ENCODE measurements at places on chromosomes 6 and 20.

DNA sequence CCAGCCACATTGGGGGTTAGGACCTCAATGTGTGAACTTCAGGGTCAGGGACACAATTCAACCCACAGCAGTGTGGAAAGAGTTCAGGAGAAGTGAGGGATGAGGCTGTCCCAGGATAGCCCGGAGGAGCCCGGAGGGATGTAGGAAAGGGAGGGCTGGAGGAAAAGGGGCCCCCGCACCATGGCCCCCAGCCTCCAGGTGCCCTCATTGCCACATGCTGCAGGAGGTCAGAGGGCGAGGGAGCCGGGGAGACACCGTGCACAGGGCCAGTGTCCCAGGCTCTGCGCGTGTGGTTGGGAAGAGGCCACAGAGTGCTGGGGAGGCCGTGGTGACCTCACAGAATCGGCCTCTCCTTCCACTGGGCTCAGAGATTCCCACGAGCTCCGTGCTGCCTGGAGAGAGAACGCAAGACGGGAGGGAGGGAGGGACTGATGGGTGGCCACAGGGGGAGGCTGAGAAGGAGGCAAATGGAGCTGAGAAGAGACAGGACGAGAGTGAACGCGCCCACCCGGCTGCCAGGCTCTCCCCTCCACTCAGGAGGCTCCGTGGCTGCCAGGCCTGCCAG lies 215.1 kb downstream of the DLL1 start:
- DNase-seq: peak; percentile 0

- no peak for DNase-seq
Observed at GRCh38 chr6:84193114-84193708, 34.2 kb downstream of the CEP162 start.

DNA sequence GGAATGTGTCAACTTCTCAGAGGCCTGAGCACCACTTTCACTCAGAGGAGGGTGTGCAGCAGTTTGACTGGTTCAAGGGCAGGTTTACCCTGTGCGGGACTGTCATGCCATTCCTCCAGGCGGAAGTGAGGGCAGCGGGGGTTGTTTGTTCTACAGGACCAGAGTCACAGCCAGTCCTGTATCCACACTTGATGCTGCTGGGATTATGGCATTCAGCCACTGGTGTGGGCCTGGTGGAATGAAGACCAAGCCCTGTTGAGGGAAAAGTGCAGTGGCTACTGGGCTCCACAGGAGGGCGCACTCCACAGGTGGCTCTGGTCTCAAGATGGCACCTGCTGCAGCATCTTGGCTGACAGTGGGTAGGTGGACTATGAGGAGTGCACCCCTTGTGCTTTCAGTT lies 14.8 kb downstream of the SEMG2 start:
- peak; percentile 20 for DNase-seq

DNA sequence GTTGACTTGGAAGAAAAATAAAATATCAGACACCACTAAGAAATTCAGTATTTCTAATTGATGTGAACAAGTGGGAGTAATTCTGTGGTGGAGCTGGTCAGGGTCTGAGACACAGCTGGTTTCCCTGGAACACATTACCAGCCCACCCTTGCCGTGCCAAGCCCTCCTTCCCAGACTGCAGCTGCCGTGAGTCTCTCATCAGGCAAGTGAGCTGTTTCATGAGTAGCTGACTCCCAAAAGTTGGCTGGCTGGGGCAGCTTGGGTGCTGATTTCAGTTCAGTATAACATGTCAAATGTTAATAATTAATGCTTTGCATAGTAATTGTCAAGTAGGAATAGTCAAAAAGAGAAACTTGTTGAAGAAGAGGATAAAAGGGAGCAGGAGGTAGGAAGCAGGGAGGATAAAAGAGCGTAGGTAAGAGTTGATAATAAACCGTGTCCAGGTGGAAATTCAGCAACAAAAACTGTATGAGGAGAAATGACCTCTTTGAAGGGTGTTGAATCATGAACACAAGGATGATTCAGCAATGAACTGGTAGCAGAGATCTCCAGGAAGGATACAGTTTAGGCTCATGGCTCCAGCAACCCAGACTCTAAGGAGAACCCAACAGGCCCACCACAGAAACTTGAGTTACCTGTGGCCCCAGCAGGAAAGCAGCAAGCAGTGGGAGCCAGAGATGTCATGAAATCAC lies 110.9 kb upstream of the SSTR4 start:
- no peak for DNase-seq

GRCh38 chr20:32316667-32317066 lies 39.2 kb downstream of the KIF3B start:
- DNase-seq: no peak

- no peak for DNase-seq
Observed at GRCh38 chr6:37492236-37492972, 7.3 kb downstream of the CCDC167 start.

DNA sequence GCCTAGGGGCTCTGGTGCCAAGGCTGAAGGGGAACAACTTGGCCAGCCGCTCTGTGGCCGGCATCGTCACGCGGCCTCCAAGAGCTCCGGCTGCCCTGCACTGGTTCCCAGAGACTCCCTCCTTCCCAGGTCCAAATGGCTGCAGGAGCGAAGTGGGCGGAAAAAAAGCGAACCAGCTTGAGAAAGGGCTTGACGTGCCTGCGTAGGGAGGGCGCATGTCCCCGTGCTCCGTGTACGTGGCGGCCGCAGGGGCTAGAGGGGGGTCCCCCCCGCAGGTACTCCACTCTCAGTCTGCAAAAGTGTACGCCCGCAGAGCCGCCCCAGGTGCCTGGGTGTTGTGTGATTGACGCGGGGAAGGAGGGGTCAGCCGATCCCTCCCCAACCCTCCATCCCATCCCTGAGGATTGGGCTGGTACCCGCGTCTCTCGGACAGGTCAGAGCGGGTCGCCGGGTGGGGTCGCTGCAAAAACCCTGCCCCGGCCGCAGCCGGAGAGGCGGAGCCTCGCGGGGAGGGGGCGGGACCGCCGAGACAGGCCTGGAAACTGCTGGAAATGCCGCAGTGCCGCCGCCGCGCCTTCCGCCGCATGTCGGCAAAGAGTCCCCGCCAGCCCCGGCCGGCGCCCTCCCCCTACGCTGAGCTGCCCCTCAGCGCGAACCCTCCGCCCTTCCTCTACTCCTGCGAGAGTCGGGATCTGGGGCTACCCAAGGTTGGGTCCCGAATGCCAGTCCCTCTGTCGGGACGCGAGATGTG lies 814 bp upstream of the HSP90AB1 start:
- peak; percentile 91 for DNase-seq

DNA sequence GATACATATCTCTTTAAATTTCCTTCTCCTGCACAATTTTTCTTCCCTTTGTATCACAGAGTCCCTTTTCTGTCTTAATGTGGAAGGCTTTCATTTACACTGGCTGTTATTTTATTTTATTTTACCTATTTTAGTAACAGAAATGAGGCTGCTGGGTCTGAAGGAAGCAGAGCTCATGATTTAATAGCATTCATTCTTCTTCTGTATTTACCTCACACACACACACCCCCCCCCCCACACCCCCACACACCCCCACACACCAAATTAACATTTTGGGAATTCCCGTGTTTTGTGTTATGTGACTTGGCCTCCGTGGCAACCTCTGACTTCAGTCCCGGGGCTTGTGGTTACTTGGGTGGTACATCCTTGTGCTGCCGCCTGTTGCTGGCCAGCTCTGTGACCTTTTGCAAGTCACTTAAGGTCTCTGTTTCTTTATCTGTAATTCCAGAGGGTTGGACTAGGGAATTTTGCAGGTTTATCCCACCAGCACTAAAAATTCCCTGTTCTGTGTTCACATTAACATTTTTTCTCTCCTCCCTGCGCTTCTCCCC lies 108.8 kb downstream of the TIAM2 start:
- no peak for DNase-seq

GRCh38 chr6:16273256-16273655 lies 34.9 kb downstream of the GMPR start:
- no peak for DNase-seq

GRCh38 chr6:56838965-56839364 lies 115.9 kb upstream of the BEND6 start:
- no peak for DNase-seq

GRCh38 chr6:77548190-77548589 lies 84.9 kb upstream of the HTR1B start:
- no peak for DNase-seq

DNA sequence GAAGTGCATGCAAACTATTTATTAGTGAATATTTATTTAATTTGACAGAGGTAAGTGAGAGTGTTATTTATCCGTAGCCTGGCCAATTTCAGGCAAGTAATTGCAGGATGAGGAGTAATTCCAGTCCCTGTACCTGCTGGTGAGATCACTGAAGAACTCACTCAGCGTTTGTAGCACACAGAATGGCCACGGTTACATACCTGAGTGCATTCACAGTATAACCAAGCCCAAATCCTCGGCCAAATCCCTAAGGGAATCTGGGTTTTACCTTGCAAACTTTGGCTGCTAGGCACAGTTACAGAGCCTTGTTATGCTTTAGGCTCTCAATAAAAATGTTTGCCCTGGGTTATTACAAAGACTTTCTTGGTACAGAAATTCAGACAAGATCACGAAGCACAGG lies 93.3 kb downstream of the KCNQ5 start:
- no peak for DNase-seq

GRCh38 chr20:33635341-33635740 lies 26.8 kb upstream of the C20orf144 start:
- DNase-seq: no peak

- DNase-seq: no peak
Observed at GRCh38 chr20:54131675-54132611, 41.8 kb downstream of the CYP24A1 start.

Data from activated CD4-positive, alpha-beta T cell treated with anti-CD3 and anti-CD28 coated beads for 48 hours (primary cell).